Endothelial cell of umbilical vein (primary cell): ENCODE measurements at places on chromosomes 2 and 18. TPM values are rescaled to one million over a fixed set of nuclear protein-coding genes. Genes with fewer than 3 reads are reported as not detected.

The MAP3K20 gene
- polyA plus RNA-seq: 6.3 and 7.8 TPM in 2 replicates

The FSHR gene
- not detected in 2 replicates for polyA plus RNA-seq

The CFAP221 gene
- polyA plus RNA-seq: 0.05 and 0.06 TPM in 2 replicates

The LOXL3 gene
- polyA plus RNA-seq: 1.1 and 1.3 TPM in 2 replicates

The MYL12A gene
- 532 and 597 TPM in 2 replicates for polyA plus RNA-seq

The WDR7 gene
- 5.9 and 9.1 TPM in 2 replicates for polyA plus RNA-seq

The LHCGR gene
- polyA plus RNA-seq: not detected in 2 replicates

The TUBA4A gene
- 24.8 and 29.4 TPM in 2 replicates for polyA plus RNA-seq

The CYS1 gene
- polyA plus RNA-seq: 0.03 TPM in 1 of 2 replicates, not detected in the other

The UGT1A8 gene
- polyA plus RNA-seq: not detected in 2 replicates

The LRATD1 gene
- polyA plus RNA-seq: 0.02 TPM in 1 of 2 replicates, not detected in the other

The SCN1A gene
- not detected in 2 replicates for polyA plus RNA-seq

The REG1B gene
- not detected in 2 replicates for polyA plus RNA-seq

The TUBA3D gene
- polyA plus RNA-seq: not detected in 2 replicates

The MRO gene
- not detected in 2 replicates for polyA plus RNA-seq
